ENCODE measurements at places on chromosomes 16 and 17. TPM values are rescaled to one million over a fixed set of nuclear protein-coding genes. Genes with fewer than 3 reads are reported as not detected.
A peak's percentile ranks its signal among the peaks of the same experiment; 100 is the strongest.

GRCh38 chr16:2715519-2715918, 4.5 kb downstream of the PRSS27 start:
- peak; percentile 89 for DNase-seq
- H3K4me3 ChIP-seq, result no peak overlapping the region
- peaks cover 13% of the 10 kb centered on the region for H3K4me1 ChIP-seq
- no peak overlapping the region for H3K27ac ChIP-seq

DNA sequence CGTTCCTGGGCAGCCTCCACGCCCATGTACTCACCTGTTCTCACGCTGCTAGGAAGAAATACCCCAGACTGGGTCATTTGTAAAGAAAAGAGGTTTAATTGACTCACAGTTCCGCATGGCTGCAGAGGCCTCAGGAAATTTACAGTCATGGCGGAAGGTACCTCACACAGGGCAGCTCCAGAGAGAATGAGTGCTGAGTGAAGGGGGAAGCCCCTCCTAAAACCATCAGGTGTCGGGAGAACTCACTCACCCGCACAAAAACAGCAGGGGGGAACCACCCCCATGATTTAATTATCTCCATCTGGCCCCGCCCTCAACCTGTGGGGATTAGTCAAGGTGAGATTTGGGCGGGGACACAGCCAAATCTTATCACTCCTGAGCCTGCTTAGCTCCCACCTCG, 18.2 kb downstream of the RAB40C start:
- H3K4me3 ChIP-seq, result no peak overlapping the region
- no peaks in the 10 kb centered on the region for H3K36me3 ChIP-seq
- H3K27ac ChIP-seq, result no peak overlapping the region
- no peak for DNase-seq

DNA sequence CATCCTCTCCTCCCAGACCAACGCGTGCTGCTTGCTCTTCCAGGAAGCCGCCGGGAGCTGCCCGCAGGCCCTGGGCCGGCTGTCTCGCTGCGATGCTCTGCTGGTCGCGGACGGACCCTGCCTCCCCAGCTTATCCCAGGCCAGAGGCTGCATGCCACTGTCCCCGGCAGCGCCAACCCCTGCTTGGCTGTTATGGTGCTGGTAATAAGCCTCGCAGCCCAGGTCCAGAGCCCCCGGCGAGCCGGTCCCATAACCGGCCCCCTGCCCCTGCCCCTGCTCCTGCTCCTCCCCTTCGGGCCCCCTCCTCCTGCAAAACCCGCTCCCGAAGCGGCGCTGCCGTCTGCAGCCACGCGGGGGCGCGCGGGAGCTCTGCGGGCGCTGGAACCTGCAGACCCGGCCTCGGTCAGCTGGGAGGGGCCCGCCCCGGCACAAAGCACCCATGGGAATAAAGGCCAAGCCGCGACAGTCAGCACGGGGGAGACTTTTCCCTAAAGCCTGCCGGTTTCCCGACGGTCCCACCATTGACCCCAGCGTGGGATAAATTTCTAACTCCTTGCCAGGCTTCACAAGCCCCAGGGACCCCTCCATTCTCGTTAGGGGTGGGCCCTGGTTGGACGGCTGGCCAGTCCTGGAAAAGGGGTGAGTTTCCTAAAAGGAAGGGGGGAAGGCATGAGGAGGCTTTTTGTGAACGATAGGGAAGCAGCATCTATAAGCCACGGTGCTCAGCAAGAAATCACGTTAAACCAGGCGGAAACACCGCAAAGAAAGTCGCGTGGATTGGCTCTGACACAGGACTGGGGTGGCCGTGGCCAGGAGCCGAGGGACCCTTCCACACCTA, 11.2 kb downstream of the ENPP7 start:
- H3K27me3 ChIP-seq, result peaks cover 23% of the 10 kb centered on the region
- no peak overlapping the region for H3K4me3 ChIP-seq
- no peak overlapping the region for H3K27ac ChIP-seq
- peak; percentile 76 for DNase-seq
- H3K36me3 ChIP-seq, result no peaks in the 10 kb centered on the region

The ABCC12 gene
- total RNA-seq, result not detected

The CD300H gene
- 9.3 TPM for total RNA-seq

The LLGL2 gene
- total RNA-seq, result 244 TPM

The CACNG3 gene
- total RNA-seq, result not detected

- no peak for DNase-seq
- no peaks in the 10 kb centered on the region for H3K27me3 ChIP-seq
- no peaks in the 10 kb centered on the region for H3K4me1 ChIP-seq
- H3K27ac ChIP-seq, result no peak overlapping the region
- no peaks in the 10 kb centered on the region for H3K36me3 ChIP-seq
Measured at GRCh38 chr17:19262650-19263631, 25.8 kb downstream of the EPN2 start.

The ABI3 gene
- 101 TPM for total RNA-seq

DNA sequence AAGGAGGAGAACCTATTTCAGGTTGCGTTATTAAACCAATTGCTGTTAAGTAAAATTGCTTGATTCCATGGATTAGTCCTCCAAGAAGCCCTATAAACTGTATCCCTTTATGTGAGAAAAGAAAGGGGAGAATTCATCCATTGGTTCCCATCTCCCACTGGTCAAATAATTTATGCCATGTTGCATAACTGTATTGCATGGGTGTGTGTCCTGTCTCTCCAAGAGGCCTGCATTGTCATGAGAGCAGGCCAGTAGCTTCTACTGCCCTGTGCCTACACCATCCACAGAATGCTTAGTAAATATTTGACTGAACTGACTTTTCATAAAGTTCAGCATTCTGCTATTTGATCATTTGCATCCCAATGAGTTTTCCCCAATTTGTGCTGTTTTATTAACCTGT, 11.7 kb upstream of the TOB1 start:
- no peak for DNase-seq
- H3K27ac ChIP-seq, result no peak overlapping the region
- peaks cover 6% of the 10 kb centered on the region for H3K4me1 ChIP-seq

The MARVELD3 gene
- not detected for total RNA-seq

- peak; percentile 32 for DNase-seq
- no peaks in the 10 kb centered on the region for H3K27me3 ChIP-seq
- no peaks in the 10 kb centered on the region for H3K4me1 ChIP-seq
- no peak overlapping the region for H3K27ac ChIP-seq
- no peaks in the 10 kb centered on the region for H3K36me3 ChIP-seq
Measured at GRCh38 chr16:23060458-23061320, 88.6 kb downstream of the USP31 start.

DNA sequence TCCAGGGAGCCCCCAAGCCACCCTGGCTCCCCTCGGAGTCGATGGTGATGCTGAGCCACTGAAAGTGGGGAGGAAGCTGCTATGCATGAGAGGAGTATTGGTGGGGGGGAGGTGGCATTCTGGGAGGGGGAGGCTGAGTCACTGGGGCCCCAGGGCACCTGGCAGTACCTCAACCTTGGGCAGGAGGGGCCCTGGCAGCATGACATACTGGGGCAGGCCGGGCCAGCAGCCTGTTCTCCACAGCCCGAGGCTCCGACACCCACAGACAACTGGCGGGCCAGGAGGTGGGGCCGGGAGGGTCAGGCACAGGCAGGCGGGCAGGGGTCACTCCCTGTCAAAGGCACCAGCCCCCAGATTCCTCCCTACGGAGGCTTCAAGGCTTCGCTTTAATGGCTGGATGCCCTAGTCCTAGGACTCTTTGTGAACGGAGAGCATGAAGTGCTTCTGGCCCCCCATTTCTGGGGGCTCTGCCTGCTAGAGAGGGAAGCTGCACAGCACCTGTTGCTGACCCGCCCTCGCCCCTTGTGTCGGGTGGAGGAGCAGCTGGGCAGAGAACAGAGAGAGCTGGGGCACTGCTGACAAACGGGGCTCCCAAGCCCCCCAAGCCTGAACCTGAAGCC, 928 bp downstream of the CASKIN2 start:
- H3K36me3 ChIP-seq, result peaks cover 4% of the 10 kb centered on the region
- no peak overlapping the region for H3K4me3 ChIP-seq
- H3K27ac ChIP-seq, result no peak overlapping the region

GRCh38 chr17:17289701-17290100, 8.7 kb upstream of the COPS3 start:
- no peaks in the 10 kb centered on the region for H3K27me3 ChIP-seq
- no peak overlapping the region for H3K4me3 ChIP-seq
- no peaks in the 10 kb centered on the region for H3K4me1 ChIP-seq
- DNase-seq, result no peak

DNA sequence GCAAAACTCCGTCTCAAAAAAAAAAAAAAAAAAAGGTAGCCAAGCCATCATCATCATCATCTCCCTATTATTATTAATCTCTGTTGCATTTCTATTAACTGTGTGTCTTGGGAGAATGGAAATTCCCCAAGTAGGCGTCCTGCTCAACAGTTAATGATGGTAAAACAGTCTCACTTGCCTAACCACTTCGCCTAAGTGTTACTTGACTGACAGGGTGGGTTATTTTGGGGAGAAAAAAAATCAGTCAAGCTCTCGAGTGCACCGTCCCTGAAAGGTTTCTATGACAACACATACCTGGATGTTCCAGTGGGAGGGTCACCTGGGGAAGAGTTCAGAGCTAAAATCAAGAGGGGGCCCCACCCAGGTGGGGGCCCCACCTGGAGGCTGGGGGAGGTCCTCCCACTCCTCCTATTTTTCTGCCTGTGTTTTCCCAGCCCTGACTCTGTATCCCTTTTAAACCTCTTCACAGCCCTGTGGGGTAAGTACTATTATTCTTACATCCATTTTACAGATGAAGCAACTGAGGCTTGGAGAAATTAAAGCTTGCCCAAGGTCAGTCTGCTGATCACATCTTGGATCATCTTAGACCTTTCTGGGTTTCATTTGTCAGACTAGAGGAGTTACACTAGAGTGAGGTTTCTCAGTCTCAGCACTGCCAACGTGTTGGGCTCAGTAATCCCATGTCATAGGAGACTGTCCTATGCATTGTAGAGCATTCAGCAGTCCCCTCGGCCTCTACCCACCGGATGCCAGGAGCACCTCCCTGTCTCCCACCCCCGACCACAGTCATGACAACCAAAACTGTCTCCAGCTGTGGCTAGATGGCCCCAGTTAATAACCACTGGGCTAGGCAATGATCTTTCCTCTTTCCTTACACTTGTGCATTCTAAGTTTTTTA, 11.0 kb upstream of the ABAT start:
- no peaks in the 10 kb centered on the region for H3K27me3 ChIP-seq
- H3K4me1 ChIP-seq, result no peaks in the 10 kb centered on the region
- no peak overlapping the region for H3K27ac ChIP-seq
- H3K4me3 ChIP-seq, result no peak overlapping the region

DNA sequence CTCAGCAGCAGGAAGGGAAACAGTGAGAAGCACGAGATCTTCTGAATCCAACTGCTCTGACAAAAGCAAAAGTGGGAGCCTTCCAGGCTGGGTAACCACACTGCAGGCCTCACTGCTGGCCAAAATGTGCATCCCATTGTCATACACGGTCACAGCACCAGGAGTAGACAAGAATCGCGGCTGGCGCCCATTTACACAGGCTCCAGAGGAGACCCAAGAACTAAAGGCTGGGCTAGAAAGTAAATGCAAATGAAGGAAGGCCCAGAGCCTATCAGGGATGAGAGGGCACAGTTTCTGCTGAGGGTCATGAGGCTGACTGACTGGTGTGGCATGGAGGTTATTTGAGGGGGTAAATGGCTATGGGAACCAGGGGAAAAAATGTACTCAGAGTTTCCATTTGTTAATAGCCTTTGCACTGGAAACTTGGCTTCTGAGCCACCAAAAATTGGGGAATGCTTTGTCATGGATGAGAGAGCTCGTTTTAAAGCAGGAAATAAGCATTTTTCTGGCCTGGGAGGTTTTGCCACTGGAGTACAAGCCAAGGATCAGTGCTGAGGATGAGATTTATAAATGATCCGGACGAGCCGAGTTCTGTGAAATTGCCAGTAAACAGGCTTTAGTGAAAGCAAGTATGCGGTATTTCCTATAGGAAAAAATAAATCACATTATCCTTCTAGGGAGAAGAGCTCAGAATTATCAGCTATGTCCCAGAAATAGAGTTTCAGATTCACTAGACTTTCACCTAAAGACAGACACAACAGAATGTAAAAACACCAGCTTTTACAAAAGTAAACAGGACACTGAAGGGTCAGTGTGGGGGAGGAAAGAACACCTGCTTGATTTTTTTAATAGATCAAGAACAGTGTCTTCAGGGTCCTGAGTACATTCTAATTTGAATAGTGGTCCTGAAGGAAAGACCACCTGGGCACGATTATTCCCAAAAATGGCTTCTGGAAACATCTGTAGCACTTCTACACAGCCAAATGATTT, 66.9 kb upstream of the GSG1L start:
- peaks cover 9% of the 10 kb centered on the region for H3K4me1 ChIP-seq
- H3K4me3 ChIP-seq, result no peak overlapping the region
- no peak overlapping the region for H3K27ac ChIP-seq
- DNase-seq, result no peak
- H3K36me3 ChIP-seq, result peaks cover 89% of the 10 kb centered on the region

DNA sequence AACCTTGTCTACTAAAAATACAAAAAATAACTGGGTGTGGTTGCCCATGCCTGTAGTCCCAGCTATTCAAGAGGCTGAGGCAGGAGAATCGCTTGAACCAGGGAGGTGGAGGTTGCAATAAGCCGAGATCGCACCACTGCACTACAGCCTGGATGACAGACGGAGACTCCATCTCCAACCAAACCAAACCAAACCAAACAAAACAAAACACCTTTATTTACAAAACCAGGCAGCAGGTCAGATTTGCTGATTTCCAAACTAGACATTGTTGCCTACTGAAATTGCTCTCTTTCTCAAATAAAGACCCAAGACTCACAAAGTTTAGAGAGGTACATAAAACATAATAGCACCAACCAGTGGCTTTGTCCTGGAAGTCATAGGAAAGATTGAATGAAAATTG, 5.7 kb upstream of the TMEM238L start:
- no peaks in the 10 kb centered on the region for H3K36me3 ChIP-seq
- no peak overlapping the region for H3K27ac ChIP-seq
- H3K27me3 ChIP-seq, result no peaks in the 10 kb centered on the region
- H3K4me3 ChIP-seq, result no peak overlapping the region
- DNase-seq, result no peak
- H3K4me1 ChIP-seq, result no peaks in the 10 kb centered on the region

GRCh38 chr16:81366316-81366932, 51.7 kb downstream of the GAN start:
- no peak for DNase-seq
- no peak overlapping the region for H3K4me3 ChIP-seq
- H3K4me1 ChIP-seq, result peaks cover 9% of the 10 kb centered on the region
- no peaks in the 10 kb centered on the region for H3K27me3 ChIP-seq

DNA sequence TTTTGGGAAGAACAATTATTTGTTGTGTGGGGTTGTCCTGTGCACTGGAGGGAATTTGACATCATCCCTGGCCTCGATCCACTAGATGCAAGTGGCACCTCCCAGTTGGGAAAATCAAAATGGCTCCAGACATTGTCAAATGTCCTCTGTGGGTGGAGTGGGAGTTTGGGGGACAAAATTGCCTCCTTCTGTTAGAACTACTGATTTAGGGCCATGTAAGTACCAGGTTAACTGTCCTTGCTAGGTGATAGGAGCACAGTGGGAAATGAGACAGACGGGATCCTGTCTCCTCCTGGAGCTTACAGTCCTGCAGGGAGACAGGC, 56.8 kb downstream of the ARHGAP23 start:
- no peak for DNase-seq
- H3K27ac ChIP-seq, result no peak overlapping the region
- H3K36me3 ChIP-seq, result no peaks in the 10 kb centered on the region
- no peak overlapping the region for H3K4me3 ChIP-seq
- H3K4me1 ChIP-seq, result peaks cover 18% of the 10 kb centered on the region

The PIEZO1 gene
- 197 TPM for total RNA-seq

The SCGB1C2 gene
- not detected for total RNA-seq
